ENCODE measurements at places on chromosomes 7 and 10. TPM values are rescaled to one million over a fixed set of nuclear protein-coding genes. Genes with fewer than 3 reads are reported as not detected.

DNA sequence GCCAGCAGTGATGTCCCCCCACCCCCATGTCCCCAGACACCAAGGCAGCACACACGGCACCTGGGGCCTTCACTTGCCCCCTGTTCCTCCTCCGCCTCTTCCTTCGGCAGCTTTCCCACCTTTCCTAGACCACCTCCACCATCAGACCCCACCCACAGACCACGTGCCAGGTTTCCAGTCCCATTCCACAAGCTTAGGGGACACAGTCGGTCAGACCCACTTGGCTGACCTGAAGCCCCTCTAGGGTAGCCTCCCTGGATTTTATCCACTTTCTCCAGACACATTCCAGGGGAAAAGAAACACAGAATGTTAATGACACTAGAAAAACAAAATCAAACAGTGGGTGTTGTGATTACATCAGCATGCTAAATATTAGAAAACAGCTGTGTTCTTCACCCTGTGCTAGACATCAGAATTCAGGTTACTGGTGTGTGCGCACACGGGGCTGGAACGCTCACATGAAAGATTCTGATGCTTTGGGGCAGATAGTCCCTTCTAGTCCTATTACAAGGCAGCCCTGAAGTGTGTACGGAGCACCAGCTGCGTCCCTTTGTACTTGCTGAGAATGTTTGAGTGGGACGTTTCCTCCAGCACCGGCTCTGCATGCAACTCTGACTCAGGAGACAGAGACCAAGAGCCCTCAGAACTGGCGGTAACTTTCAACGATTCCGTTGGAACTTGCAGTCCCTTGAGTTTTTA lies 75.5 kb upstream of the PPP2R2D start:
- DNase-seq: no peak

DNA sequence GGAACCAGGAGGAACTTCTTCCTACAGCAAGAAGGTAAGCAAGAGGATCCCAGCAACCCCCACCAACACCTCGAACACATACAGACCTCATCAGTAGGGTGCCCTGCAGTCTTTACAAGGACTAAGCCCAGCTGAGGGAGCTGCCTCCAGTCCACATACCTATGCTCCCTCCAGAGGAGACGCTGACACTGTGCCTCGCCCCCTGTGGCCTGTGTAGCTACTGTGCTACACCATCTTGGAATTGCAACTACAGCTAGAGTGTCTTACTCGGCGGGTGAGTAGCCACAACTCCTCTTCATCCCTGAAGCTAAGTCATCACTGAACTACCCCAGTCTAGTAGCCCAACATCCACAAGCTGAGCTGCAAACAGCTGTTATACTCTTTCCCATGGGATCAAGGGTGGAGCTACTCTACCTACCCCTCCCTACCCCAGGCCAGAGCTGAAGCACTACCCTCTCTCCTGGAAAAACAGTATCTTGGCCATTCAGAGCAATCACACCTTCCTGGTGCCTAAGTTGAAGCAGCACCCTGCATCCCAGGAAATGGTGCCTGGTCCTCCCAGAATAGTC lies 42.2 kb upstream of the CAMK2B start:
- DNase-seq: no peak

DNA sequence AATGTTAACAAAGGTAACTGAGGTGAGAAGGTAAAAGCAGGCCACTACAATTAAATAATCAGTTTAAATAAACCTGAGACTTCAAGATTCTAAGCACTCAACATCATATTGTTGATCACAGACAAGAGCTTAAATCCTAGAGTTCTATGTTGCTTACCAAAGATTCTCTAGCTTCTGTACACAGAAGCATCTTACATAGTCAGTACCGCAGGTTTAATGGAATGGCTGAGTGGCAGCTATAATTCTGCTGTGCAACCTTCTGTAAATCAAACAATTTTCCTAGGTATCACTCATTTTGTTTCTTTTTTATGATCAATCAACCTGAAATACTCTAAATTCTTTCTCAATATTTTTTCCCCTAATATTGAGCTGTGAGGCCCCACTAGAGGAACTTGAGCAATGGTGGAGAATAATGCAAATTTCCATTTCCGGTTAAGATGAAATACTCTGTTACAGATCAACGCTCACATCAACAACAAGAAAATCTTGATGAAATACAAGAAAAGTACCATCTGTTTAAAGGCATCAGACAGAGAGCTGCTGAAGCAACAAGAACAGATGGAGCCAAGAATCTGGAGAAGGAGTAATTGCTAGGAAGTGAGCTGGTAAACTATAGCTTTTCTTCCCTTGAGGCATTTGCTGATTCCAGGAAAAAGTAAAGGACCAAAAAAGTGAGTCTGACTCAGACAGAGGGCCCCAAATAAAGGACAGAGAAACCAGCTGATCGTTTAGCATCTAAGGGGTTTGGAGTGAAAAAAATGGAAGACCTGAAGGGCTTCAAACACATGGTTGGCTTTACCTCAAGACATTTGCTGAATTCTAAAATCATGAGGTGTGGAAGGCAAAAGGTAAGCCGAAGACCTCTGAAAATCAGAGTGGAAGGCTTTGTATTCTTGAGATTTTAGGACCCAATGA lies 22.6 kb downstream of the PNPLA8 start:
- no peak for DNase-seq

SFRP4 gene
- not detected for total RNA-seq

GRCh38 chr10:96269438-96270300 lies 1.7 kb downstream of the BLNK start:
- DNase-seq: no peak

DNA sequence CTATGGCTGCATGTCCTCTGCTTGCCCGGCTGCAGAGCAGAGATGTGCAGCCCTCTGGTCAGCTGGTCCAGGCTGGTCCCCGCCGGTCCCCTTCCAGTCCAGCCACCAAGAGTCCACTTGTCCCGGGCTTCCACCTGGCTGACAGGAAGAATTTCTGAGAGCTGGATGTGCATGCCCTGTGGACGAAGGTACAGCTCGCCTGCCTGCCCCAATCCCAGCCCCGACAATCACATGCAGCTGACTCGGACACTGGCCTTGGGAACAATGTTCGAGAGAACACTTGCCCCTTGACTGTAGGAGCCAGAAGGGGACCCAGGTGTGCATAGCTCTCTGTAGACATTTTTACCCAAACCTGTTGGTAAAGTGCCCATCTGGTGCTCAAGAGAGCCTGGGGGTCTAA lies 11.8 kb downstream of the AVPI1 start:
- DNase-seq: no peak

All from Caco-2 (cell line).